Activated CD4-positive, alpha-beta memory T cell treated with anti-CD3 and anti-CD28 coated beads, Interleukin-2, amount 10 ng/mL, durations not matched to agents 7 days and 5 days (primary cell): ENCODE measurements at places on chromosomes 13 and 19.
A peak's percentile ranks its signal among the peaks of the same experiment; 100 is the strongest.

- H3K4me1 ChIP-seq = peaks cover 28% of the 10 kb centered on the region
- DNase-seq = no peak
- H3K27me3 ChIP-seq = no peaks in the 10 kb centered on the region
- no peak overlapping the region for H3K4me3 ChIP-seq
Observed at GRCh38 chr13:42968906-42969305, 23.1 kb downstream of the EPSTI1 start.

DNA sequence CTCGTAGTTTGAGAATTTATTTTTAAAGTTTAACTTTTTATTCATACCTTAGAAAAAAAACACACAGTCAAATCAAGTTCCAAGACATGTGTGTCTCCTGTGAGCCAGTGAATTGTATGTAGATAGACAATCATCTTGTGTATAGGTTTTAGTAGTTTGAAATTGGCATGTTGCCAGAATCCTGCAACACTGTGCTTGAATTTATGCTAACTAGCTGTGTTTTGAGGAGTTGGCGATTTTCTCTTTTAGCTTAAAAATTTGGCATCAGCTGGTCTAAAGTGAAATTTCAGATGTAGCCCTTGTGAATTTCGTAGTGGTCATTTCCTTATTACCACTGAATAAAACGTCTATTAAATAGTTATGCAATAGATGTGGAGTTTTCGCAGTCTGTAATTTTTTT is 213.2 kb downstream of the ATP8A2 start:
- peaks cover 7% of the 10 kb centered on the region for H3K27me3 ChIP-seq
- H3K4me3 ChIP-seq = no peak overlapping the region
- H3K27ac ChIP-seq = no peak overlapping the region

DNA sequence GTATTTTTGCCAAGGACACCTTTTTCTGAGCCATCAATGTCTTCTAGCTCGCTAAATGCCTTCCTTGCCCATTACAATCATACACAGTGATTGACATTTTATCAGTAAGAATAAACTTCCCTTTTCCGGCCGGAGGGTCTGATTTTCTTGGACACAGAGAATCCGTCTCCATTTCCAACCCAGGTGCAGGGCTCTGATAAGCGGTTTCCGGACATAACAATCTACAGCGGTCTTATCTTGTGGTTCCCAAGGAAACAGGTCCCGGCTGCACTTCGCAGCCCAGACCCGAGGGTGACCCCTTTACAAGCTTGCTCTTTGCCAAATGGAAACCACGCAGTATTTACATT is 5.1 kb upstream of the ZNF77 start:
- H3K27ac ChIP-seq = peak overlapping the region; percentile 91
- no peak for DNase-seq
- peaks cover 16% of the 10 kb centered on the region for H3K36me3 ChIP-seq
- H3K4me3 ChIP-seq = peak overlapping the region; percentile 94
- H3K4me1 ChIP-seq = peaks cover 43% of the 10 kb centered on the region

DNA sequence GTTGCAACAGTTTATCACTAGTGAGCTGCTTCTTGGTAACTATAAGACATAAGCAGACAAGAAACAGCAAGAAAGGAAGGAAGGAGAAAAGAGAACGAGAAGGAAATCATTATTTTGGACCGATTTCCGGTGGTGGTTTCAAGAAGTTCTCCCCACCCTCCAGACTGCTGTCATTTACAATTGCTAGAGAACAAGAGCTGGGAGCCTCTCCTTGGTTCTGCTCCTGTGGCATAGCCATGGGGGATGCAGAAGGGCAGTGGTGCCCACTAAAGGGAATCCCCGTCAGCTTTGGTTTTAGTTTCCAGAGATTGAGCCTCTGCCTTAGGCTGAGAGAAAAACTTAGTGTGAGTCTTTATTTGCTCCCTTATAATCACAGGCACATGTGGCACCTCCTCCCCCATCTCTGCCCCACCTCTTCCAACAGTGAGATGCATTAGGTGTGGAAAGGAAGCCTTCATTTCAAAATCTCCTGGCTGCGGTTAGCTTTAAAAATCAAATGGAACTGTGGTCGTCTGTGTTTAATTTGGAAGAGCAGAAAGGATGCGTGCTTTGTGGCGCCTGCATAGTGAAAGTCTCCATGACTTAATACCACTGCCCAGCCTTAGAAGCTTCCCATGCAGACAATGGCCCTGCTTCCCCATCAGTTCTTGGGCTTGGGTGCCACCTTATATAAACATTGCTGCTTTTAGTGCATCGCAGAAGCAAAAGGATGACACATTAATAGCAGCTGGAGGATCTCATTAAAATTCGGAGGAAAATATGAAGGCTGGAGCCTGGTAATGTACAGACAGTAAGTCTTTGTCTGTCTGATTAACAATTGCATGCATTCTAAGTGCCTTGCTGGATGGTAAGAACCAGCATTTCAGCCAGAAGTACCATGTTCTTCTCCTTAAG is 25.0 kb downstream of the LRCH1 start:
- peaks cover 33% of the 10 kb centered on the region for H3K4me1 ChIP-seq
- peaks cover 5% of the 10 kb centered on the region for H3K36me3 ChIP-seq
- DNase-seq = no peak
- H3K4me3 ChIP-seq = no peak overlapping the region

- no peak overlapping the region for H3K27ac ChIP-seq
- peaks cover 3% of the 10 kb centered on the region for H3K4me1 ChIP-seq
- DNase-seq = peak; percentile 53
- no peaks in the 10 kb centered on the region for H3K27me3 ChIP-seq
- peaks cover 11% of the 10 kb centered on the region for H3K36me3 ChIP-seq
Observed at GRCh38 chr19:37251308-37252229, 33.6 kb downstream of the ZNF383 start.

DNA sequence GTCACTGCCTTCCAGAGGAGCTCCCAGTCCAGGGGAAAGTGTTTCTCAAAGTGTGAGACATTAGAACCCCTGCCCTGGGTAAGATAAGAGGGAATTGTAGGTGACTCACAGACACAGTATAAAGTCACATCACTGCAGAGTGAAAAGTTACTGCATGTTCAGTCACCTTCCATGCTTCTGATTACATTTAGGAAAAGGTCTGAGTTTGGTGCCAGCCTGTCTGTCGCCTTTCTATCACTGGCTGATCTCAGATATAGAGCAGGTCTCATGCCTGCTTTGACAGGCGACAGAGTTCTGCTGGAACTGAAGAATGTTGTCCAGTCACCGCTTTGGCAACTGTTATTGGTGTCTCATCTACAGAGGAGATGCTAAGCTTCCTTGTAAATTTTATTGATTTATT is 1078.6 kb downstream of the UQCRFS1 start:
- no peaks in the 10 kb centered on the region for H3K27me3 ChIP-seq
- no peaks in the 10 kb centered on the region for H3K36me3 ChIP-seq
- no peak overlapping the region for H3K27ac ChIP-seq
- no peak for DNase-seq
- no peaks in the 10 kb centered on the region for H3K4me1 ChIP-seq
- no peak overlapping the region for H3K4me3 ChIP-seq

DNA sequence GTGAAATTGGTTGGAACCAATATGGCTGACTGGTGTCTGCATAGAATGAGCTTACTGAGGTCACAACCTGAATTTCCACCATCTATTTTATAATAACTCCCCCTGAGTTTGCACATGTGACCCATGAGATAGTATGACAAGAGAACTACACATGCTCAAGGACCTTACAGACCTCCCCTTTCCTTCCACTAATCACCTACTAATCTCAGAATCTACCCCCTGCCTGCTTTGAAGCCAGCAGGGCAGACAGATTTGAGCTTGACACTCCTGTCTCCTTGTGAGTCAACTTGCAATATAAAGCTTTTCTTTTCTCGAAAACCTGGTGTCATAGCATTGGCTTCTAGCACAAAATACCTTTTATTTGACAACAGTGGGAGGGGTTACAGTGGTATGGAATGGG is 248.4 kb downstream of the RFC3 start:
- H3K4me3 ChIP-seq = no peak overlapping the region
- DNase-seq = no peak
- no peaks in the 10 kb centered on the region for H3K36me3 ChIP-seq
- no peak overlapping the region for H3K27ac ChIP-seq
- H3K4me1 ChIP-seq = no peaks in the 10 kb centered on the region

- H3K4me3 ChIP-seq = no peak overlapping the region
- no peaks in the 10 kb centered on the region for H3K27me3 ChIP-seq
- DNase-seq = no peak
- peaks cover 13% of the 10 kb centered on the region for H3K4me1 ChIP-seq
- peak overlapping the region; percentile 1 for H3K27ac ChIP-seq
Observed at GRCh38 chr13:43094901-43095300, 71.5 kb downstream of the DNAJC15 start.

- no peak for DNase-seq
- peaks cover 36% of the 10 kb centered on the region for H3K4me1 ChIP-seq
- H3K27ac ChIP-seq = peak overlapping the region; percentile 98
- H3K36me3 ChIP-seq = peaks cover 18% of the 10 kb centered on the region
Observed at GRCh38 chr13:77028202-77028601, 1.2 kb upstream of the FBXL3 start.

GRCh38 chr19:35066691-35067563 is 25.4 kb downstream of the HPN start:
- H3K36me3 ChIP-seq = no peaks in the 10 kb centered on the region
- DNase-seq = peak; percentile 88
- peaks cover 6% of the 10 kb centered on the region for H3K27me3 ChIP-seq
- peak overlapping the region; percentile 35 for H3K27ac ChIP-seq
- no peak overlapping the region for H3K4me3 ChIP-seq
- peaks cover 16% of the 10 kb centered on the region for H3K4me1 ChIP-seq

GRCh38 chr13:92179223-92179622 is 780.8 kb downstream of the GPC5 start:
- H3K27me3 ChIP-seq = no peaks in the 10 kb centered on the region
- H3K4me3 ChIP-seq = no peak overlapping the region
- H3K36me3 ChIP-seq = no peaks in the 10 kb centered on the region
- no peak for DNase-seq
- no peaks in the 10 kb centered on the region for H3K4me1 ChIP-seq

GRCh38 chr13:93180356-93180969 is 46.1 kb upstream of the GPC6 start:
- DNase-seq = no peak
- H3K36me3 ChIP-seq = no peaks in the 10 kb centered on the region
- H3K27me3 ChIP-seq = no peaks in the 10 kb centered on the region
